ENCODE measurements at places on chromosomes 13 and 19.

DNA sequence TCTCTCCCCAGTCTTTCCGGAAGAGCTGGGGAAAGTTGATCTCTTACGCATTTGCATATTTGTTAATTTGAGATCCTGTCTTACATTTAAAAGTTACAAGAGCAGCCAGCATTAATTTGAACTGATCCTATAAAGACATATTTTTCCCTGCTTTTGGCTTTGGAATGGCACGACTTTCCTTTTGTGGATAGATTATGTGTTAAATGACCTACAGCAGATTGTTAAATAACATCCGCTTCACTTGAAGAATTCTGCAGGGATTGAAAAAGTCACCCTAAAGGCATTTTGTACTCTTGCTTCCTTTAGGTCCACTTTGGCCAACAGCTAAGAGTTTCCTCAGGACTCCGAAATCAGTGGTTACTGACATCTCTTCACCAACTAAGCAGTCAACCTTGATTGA lies 334.0 kb downstream of the TBC1D4 start:
- no peak for DNase-seq

GRCh38 chr13:52651897-52652195 lies 790 bp upstream of the SUGT1 start:
- no peak for DNase-seq

DNA sequence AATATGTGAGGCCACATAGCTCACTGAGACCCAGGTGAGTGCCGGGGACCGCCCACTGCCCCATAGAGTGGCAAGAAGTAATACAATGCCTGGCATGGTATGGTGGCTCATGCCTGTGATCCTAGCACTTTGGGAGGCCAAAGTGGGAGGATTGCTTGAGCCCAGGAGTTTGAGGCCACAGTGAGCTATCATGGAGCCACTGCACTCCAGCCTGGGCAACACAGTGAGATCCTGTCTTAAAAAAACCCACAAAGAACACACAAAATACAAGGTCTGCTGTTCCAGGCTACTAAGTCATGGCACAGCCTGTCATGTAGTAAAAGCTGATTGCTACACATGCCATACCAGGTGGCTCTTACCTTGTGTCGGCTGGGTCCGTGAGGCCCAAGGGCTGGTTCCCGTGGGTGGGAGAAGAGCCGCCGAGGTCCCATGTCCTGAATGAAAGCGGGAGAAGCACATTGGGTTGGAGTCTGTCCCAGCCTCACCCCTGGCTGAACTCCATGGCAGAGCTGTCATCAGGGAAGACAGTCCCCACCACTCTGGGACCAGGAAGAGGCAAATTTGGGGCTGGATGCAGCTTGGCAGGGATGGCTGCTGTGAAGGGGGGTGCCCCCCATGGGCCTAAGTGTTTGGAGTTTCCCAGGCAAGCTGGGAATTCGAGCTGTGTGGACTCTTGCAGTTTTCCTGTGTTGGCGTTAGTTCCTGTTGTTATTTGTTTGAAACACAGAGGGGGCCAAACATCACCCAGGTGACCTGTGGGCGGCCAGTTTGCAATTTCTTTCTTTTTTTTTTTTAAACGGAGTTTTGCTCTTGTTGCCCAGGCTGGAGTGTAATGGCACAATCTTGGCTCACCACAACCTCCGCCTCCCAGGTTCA lies 3.2 kb upstream of the FDX2 start:
- no peak for DNase-seq

GRCh38 chr13:102970542-102970941 lies 95.7 kb downstream of the SLC10A2 start:
- no peak for DNase-seq

- DNase-seq, result no peak
Measured at GRCh38 chr13:61960981-61961380, 545.3 kb upstream of the PCDH20 start.

DNA sequence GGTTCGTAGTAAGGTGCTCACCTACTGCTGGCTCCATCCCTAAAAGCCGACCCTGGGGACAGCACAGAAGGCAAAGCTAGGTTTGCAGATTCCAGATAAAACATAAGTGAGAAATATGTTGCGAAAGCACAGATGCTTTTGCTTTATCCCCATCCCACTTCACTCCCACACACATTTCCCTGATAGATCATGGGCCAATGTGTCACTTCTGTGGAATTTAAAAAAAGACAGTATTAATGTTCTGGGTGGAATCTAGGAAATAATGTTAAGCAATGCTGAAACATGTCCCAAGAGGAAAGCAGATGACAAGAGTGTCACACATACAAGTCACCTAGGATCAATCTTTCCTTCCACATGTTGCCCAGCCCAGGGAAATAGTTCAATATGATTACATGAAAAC lies 661.0 kb upstream of the MIR17HG start:
- peak; percentile 61 for DNase-seq

DNA sequence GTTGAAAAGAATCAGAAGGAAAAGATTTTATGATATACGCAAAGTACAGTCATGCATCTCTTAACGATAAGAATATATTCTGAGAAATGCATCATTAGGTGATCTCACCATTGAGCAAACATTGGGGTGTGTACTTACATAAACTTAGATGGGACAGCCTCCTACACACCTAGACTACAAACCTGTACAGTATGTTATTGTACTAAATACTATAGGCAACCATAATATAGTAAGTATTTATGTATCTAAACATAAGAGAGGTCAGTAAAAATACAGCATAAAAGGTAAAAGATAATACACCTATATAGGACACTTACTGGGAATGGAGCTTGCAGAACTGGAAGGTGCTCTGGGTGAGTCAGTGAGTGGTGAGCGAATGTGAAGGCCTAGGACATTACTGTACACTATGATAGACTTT lies 254.6 kb downstream of the SPRY2 start:
- DNase-seq, result peak; percentile 41

GRCh38 chr19:37778613-37779126 lies 716 bp downstream of the ZNF573 start:
- DNase-seq, result peak; percentile 36

GRCh38 chr13:28140433-28141125 lies 2.2 kb downstream of the PAN3 start:
- no peak for DNase-seq

DNA sequence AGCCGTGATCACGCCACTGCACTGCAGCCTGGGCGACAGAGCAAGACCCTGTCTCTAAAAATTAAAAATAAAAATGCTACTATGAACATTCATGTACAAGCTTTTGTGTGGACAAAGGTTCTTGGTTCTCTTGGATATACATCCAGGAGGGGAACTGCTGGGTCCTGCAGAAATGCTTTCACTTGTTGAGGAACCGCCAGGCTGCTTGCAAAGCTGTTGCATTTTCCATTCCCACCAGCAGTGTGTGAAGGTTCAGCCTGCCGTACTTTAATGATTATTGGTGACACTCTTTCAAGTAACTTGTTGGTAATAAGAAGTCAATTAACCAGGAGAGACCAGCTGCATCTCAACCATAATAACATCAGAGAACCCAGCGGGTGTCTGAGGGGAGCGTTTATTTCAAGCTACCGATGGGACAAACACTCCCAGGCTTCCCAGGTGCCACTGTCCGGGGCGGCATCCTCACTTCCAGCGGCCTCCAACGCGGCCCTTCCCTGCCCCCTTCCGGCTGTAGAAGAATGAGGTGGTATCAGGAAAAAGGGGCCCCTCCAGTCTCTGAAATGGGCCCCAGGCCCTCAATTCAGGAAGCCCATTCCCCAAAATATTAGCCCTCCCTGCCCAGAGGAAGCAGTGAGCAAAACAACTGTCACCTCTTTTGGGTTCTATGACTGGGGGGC lies 15.2 kb upstream of the PPP1R12C start:
- DNase-seq, result no peak

DNA sequence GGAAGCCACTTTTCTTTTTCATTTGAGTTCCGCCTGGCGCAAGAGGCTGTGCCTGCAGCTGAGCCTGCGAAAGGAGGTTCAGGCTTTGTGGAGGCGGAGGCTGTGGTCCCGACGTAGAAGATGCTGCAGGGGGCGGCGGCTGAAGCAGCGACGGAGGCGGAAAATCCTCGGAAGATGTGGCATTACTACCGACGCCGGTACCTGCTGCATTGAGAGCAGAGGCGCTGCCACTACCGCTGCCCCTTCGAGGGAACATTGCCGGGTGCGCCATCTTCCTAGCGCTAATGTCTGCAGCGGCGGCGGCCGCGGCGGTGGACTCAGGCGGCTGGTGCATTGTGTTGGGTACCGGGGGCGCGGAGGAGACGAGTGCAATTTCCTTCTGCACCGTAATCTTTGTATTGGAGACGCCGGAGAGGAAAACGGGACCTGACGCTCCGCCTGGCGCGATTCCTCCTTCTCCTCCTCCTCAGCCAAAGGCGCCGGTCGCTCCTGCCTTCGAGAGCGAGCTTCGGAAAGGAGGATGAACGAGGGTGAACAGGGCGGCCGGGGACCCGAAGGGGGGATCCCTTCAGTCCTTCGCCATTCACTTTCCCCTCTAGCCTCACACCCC lies at the start of gene TSC22D1:
Gene TSC22D1 (minus strand): TSS at position 590 of the 610 bp plus-strand sequence. CDS start 256 bp downstream, at position 334.
- DNase-seq, result peak; percentile 38

- DNase-seq, result peak; percentile 8
Measured at GRCh38 chr13:99435998-99436397, 65.3 kb upstream of the TM9SF2 start.

DNA sequence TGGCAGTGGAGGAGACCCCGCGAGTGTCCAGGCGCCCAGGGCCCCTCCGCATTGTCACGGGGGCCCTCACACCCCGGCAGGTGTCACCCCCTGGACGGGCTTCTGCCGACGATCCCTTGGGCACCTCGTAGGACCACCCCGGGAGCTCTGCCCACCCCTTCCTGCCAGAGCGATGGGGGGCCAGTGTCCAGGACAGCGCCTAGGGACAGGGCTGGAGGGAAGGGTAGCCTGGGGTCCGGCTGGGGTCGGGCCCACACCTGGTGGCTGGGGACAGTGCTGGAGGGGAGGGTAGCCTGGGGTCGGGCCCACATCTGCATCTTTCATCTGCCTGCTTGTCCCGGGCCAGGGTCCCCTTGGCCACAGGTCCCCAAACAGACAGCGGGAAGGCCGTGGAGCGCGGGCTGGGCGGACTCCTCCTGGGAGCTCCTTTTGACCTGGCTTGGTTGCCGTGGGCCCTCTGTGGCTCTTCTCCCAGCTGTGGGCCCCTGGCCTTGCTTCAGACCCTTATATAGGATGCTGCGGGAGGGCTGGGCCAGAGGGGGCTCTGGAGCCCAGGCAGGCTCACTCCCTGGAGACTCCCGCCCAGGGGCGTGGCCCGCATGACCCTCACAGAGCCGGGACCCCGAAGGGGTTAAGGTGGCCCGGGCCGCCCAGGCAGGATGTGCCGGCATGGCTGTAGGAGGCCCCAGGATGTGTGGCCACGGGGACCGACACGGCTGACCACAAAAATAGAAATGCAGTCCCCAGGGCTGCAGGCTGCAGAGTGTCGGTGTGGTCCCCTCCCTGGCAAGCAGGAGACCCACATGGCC lies 74.1 kb upstream of the MCF2L start:
- no peak for DNase-seq

GRCh38 chr13:34883396-34883795 lies 58.7 kb upstream of the NBEA start:
- DNase-seq, result no peak

DNA sequence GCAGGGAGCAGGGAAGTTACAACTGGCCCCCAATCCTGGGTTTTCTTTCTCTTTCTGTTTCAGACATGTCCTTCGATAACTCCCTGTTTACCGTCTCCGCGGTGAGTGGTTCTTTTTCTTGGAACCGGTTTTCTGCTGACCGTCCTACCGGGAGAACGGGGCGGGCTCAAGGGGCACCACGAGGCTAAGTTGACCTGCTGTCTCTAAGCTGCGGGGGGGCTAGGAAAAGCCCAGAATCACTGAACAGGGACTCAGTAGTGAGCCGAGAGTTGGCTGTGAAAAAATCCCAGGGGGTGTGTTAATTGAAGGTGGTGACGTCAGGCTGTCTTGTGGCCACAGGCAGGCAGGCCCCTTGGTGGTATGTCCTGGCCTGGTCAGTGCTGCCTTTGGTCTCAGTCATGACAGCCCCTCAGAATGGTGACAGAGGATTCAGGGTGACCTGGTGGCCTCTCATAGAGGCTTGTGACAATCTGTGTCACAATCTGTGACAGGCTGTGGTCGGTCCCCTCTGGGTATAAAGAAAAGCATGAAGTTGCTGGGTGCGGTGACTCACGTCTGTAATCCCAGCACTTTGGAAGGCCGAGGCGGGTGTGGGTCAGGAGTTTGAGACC lies 8.1 kb upstream of the CARM1 start:
- DNase-seq, result no peak

DNA sequence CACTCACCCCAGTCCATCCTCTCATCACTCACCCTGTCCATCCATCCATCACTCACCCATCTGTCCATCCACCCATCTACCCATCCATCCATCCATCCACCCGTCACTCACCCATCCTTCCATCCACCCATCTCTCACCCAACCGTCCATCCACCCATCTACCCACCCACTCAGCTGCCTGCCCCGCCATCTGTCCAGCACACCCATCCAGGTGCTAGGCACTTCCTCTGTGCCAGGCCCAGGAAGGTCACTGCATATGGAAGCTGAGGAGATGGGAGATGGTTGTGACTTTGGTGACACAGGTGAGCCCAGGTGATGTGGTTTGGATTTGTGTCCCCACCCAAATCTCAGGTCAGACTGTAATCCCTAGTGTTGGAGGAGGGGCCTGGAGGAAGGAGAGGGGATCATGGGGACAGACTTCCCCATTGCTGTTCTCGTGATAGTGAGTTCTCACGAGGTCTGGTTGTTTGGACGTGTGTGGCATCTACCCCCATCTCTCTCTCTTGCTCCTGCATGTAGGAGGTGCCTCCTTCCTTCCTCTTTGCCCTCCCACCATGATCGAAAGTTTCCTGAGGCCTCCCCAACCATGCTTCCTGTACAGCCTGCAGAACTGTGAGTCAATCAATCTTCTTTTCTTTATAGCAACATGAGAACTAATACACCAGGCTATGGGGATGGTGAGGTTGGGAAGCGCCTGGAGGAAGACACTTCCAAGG lies 15.9 kb upstream of the C13orf46 start:
- DNase-seq, result no peak

DNA sequence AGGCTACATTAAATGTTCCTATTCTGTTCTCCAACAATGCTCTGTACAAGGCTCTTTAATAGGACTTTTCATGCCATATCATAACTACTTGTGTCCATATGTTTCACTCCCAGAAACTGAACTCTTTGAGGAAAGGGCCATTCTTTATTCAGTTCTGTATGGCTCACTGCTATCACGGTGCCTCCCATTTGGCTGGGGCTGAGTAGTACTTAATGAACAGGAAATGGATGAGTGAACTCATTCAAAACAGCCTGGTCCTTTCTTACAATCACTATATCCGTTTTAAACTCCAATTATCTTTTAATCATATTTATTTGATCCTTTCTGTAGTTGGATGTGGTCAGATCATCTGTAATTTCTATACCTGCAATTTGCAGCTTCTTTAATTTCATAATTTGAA lies 410.6 kb downstream of the TBC1D4 start:
- no peak for DNase-seq

GRCh38 chr13:74136084-74136658 lies 2.0 kb upstream of the KLF12 start:
- DNase-seq, result peak; percentile 27

GRCh38 chr13:27133889-27134288 lies 37.7 kb downstream of the USP12 start:
- DNase-seq, result no peak

All from MCF 10A (cell line).